NCI-H82 (cell line): ENCODE measurements at places on chromosomes 2 and 18.

DNA sequence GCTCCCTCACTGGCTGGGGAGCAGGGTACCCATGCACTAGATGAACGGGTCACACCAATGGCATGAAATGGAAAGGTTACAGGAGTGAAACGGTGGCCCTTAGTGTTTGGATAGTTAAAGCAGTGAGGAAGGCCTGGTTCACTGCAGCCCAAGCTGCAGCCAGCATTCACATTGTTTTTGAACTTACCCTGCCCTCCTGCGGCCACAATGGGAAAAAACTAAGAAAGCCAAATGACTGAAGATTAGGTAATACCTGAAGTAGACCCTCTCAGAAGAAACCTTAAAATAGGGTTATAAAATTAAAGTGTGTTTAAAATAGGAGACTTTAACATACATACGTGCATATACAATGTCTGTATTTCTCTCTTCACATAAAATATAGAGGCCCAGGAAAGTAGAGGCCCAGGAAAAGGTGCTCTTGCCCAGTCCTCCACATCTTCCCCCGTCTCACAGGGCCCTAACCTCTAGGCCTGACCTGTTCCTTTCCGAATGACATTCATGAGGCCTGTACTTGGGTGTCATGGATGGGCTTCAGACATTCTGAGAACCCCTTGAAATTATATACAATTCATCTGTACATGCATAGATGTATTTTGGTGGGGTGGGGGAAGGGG, 33.3 kb downstream of the DOK1 start:
- peak; percentile 83 for DNase-seq

- DNase-seq: no peak
These were observed 395.2 kb downstream of the BCL11A start for GRCh38 chr2:60158262-60158661.

DNA sequence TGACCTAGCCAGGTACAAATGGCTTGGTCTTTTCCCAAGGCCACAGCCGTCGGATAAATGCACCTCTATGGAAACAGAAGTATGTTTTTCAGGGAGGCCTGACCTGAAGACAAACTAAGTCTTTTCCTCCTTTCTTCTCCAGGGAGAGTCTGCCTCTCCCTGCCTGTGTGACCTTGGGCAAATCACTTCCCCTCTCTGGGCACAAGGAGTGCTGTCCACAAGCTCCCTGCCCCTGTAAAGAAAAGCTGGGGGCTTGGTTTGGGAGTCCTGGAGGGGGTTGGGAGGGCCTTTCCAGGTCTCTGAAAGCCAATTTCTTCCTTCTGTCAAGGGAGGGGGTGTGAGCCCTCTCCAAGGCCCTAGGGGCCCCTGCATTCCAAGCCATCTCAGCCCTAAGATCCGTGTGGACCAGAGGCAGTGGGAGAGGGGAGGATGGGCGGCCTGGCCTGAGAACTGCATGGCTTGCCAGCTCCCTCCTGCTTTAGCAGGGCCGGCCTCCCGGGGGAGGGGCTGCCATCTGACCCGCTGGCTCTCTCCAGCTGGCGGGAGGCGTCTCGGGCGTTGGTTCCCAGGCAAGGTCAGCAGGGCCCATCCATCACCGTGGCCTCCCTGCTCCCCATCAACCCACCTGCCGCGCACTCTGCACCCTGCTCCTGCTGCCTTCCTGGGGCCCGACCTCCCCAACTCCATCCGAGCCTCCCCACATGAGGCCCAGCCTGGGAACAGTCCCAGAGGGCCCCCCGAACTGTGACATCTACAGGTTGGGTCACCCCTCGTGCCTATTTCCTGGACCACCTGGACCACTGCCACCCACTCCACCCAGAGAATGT, 61.4 kb downstream of the SMAD7 start:
- DNase-seq: peak; percentile 24

GRCh38 chr2:26993768-26994167, 23.3 kb downstream of the MAPRE3 start:
- DNase-seq: no peak

DNA sequence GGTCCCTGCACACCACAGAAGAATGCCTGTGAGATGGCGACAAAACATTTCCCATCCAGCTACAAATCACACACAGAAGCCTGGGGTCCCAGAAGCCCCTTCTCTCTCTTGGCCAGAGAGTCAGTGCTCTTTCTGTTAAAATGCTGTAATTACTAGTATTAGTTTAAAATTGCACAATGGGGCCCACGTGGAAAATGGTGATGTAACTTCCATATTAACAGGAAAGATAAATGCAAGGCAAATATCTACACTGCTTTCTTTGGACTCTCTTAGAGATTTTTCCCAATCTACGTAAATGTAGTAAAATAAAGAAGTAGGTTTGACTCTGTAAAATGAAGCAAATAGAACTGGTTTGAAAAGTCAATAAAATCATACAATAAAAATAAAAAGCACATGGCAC, 113.9 kb upstream of the TFCP2L1 start:
- DNase-seq: no peak

- DNase-seq: no peak
These were observed 36.3 kb downstream of the MOGAT1 start for GRCh38 chr2:222707689-222708273.

DNA sequence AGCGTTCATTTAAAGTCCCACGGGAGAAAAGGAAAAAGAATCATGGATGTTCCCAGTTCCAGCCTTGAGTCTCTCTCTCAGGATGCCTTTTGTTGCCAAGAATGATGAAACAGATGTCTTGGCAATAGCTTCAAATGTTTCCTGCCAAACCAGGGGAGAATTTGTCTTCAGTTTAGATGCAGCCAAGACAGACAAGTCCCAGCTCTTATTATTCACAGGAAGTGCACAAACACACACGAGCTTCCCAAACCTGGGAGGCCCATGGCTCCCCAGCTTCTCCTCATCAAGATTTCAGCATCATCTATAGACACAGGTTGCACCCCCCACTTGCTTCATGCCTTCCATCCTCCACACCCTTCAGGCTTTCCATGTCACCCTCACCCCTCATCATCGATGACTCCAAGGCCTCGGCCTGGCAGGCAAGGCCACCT, 45.9 kb downstream of the HS1BP3 start:
- no peak for DNase-seq

DNA sequence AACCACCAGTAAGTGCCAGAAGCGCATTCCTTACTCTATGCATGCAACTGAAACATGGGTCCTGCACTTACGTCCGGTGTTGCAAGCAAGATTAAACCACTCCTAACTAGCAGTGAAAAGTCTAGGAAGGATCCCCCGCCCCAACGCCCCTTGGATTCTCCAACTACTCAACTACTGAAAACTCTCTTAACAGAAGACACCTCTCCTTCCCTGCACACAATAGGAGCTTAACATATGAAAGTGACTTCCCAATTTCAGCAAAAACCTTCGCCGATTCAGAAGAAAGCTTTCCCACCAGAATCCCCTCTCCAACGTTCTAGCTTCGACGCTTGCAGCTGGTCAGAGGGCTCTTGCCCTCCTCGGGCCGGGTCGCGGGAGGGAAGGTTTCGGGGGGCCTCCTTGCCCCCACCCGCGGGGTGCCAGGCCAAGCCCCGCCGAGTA, 578 bp downstream of the IWS1 start:
- DNase-seq: peak; percentile 48

- DNase-seq: peak; percentile 41
These were observed 11.4 kb downstream of the SIX3 start for GRCh38 chr2:44952806-44953498.

GRCh38 chr18:73270920-73271634, 403.3 kb upstream of the NETO1 start:
- no peak for DNase-seq

GRCh38 chr2:234425639-234426603, 71.0 kb downstream of the ARL4C start:
- DNase-seq: no peak

DNA sequence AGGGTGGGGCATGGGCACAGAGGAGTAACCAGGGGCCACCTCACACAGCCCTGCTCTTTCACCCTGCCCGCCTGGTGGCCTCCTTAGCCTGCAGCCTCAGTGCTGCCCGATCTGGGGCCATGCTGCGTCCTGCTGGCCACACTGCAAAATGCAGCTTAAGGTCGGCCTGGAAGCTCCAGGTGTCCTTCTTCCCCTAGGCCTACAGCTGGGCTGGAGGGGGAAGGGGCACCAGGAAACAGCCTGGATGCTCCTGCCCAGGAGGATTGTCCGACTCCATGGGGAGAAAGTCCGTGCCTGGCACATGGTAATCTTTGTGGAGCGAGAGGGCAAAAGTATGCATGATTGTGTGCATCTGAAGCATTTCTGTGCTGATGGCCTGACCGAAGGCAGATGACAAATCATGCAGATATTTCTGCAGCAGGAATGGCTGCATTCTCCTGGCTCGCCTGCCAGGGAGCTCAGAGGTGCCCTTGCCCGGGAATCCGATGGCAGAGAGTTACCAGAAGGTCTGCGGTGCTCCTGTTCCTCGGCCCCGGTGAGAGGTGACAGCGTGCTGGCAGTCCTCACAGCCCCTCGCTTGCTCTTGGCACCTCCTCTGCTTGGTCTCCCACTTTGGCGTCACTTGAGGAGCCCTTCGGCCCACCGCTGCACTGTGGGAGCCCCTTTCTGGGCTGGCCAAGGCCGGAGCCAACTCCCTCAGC, 12.8 kb upstream of the ALPP start:
- DNase-seq: peak; percentile 69

DNA sequence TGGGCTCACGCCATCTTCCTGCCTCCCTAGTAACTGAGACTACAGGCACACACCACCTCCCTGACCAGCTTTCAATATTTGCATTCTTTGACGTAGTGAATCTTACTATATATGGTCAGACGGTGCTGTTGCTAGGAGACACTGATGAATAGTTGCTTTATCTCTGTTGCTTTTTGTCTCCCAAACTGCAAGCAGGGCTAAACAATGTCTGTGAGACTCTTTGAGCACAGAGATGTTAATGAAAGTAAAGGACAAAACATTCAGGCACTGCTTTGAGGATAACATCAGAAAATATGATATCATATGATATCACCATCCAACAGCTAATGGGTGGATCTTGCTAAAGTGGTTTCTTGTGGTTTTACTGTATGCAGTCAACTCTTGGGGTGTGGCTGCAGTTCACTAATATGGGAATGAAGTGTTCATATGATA, 43.0 kb downstream of the EMILIN2 start:
- no peak for DNase-seq

DNA sequence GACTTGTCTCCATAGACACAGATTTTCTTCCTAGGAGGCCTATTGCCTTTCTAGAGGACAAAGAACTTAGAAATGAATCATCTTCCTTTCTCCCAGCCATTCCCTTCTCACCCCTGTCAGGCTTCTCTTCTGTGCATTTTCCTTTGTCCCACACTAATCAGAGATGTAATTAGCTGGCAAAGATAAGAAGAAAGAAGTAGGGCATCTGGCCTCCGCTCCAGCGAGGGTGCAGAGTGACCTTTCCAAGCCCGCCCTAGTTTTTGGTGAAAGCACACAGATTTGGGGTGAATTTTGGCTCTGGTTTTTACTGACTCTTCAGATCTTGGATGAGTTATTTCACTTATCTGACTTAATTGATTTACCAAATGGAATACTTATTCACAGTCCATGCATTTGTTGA, 626.5 kb downstream of the ZEB2 start:
- no peak for DNase-seq

- no peak for DNase-seq
These were observed 844 bp upstream of the CPS1 start for GRCh38 chr2:210555555-210555954.

DNA sequence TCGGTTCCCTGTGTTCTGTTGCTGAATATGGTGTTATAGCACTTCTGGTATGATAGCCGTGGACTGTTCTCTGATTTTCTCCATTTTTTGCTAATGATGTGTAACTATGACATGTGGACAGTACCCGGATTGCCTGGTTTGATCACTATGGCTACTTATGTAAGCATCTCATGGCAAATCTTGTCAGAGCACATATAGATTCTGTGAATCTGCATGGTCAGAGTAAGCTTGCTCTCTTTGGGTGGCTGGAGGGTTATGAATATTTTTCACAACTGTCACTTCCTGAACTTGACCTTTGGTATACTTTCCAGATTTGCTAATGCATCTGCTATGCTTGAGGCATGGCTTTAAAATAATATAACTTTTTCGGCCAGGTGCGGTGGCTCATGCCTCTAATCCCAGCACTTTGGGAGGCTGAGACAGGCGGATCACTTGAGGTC, 36.8 kb upstream of the ATP8B1 start:
- DNase-seq: peak; percentile 7

DNA sequence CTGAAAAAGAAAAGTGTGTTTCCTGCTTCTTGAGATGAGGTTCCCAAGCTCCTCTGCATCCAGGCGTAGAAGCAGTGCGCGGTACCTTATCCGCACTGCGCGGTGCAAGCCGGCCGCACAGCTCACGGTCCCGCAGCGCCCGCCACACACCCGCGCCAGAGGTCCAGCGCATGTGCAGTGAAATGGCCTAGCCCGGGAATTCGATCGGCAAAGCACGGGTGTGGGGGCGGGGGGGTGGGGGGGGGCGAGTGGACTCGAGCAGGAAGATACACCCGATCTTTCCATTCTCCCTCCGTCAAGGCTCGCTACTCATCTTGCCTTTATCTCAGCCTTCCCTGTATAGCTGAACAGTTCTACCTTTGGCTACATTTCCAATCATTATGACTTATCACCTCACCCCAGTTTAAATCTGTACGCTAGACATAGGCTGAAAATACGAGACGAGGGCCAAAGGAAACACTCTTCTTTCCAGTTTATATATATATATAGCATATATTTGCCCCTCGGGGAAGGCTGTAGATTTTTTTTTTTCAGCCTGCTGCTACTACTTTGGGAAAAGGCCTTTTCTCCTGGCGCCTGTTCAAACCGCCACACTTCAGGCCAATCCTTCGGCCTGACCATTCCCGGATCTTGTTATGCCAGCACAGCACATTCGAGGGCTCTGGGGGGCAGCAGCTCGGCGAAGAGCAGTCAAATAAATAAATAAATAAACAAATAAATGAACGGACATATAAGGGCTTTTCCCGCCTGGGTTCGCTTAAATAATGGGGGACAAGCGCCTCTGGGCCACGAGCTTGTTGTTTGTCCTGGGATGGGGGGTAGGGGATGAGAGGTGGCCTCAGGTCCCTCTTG, 10.4 kb downstream of the HOXD8 start:
- no peak for DNase-seq

GRCh38 chr2:101160454-101160853, 9.3 kb upstream of the TBC1D8 start:
- no peak for DNase-seq

DNA sequence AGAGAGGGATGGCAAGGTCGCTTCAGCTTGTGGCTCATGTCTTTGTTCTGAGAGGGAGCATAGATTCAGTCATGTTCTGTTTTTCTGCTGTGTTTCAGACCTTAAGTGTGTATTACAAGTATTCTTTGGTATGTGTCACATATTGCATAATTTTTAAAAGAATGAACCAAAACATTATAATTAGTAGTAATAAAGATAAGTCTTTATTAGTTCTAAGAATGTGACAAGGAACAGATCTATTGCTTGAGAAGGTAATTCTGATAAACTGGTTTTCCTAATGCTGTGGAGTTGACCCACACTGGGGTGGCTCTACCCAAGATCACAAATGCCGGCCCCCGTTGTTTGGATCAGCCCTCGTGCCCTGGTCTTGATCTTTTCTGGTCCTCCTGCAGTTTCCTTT, 124.3 kb upstream of the FOSL2 start:
- DNase-seq: no peak

DNA sequence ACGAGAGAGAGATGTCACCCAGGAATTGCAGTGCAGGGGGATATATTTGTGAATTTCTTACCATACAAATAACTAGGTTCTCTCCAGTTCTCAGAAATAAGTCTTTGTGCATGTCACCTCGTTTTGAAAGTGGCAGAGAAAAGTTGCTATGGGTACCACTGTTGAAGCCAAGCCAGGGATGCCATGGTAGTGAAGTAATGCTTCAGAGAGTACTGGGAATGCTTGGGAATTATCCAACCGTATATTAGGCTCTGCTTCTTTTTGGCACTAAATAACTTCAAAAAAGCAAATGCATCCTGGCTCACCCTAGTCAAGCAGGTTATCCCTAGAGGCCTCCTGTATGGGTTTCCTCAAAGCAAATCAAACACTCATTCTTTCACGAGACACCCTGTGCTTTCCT, 50.7 kb upstream of the DDX18 start:
- DNase-seq: no peak
